ENCODE measurements at places on chromosomes 16 and 17.

GRCh38 chr16:3792472-3793012 lies 75.2 kb upstream of the TRAP1 start:
- no peak for DNase-seq

DNA sequence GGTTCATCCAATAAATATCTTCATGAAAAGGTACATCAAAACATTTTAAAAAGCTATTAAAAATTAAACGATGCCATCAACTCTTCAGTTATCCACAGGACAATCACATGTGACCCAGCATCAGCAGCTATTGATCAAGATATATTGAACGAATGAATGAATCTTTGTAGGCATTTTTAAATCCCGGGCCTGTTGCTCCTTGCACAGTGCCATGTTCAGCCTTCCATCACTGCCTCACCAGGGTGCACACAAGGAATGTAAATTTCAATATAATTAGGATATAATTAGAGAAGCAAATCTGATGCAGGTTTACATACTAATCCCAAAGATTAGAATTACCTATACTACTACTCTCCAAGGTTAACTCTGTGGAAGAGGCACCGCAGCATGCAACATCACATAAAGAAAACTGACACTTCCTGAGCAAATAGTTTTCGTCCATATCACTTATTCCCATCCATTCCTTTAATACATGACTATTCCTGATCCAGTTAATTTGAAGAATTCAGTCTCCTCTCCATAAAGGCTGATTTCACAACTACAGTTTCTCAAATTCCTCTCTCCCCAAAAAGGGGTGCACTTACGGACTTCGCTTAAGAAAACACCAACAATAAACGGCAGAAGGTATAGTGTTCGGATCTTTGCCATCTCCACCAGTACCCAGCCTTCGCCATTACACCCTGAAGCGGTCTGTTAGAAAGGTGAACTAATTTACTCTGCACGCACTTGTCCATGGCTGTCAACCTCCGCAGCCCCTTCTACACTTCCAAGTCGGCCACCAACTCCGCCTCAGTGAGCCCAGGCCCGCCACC lies 938 bp downstream of the NCOR1 start:
- DNase-seq: no peak

DNA sequence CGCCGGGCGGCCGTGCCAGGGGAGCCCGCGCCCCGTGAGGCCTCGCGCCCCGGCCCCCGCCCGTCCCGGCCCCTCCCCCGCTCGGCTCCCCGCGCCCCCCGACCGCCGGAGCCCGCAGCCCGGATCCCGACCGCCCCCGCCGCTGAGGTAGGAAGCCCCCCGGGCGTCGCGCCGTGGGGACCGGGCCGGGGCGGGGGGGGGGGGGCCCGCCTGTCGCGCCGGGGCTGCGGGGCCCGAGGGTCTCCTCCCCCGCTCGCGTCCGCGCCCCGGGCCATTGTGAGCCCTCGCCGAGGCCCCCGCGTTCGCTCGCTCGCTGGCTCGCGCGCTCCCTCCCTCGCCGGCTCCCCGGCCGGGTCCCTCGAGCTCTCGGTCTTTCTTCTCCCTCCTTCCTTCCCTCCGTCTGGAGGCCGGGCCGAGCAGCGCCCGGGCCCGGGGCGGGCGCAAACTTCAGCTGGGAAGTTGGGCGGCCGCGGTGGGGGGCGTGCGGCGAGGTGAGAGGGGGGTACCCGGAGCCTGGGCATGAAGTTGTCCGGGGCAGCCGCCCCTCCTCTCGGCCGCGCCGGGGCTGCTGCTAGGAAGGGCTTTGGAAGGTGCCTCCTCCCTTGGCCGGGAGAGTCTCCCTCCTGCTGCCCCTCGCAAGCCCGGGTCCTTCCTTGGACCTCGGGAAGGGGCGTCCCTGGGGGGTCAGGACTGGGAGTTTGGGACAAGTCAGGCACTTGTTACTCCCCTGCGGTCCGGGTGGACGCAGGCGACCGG lies 419 bp downstream of the GLIS2 start:
- no peak for DNase-seq

DNA sequence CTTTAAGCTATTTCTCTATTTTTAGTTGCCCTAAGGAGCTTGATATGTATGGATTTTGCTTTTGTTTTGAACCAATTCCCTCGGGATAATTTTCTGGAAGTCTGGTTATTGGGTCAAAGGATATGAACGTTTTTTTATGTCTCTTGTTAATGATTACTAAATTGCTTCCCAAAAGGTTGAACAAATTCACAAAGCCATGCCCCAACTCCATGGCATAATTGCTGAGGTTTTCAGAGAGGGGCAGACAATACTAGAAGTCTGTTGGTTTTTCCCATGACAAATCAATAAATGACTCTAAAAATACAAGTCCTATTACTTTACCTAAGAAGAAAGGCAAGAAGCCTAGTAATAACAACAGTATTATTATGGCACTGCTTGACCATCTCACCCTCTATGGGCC lies 11.4 kb upstream of the AKAP1 start:
- no peak for DNase-seq

GRCh38 chr17:17345294-17345597 lies 42.1 kb downstream of the NT5M start:
- DNase-seq: no peak

- no peak for DNase-seq
These were observed 13.2 kb upstream of the RNF222 start for GRCh38 chr17:8410883-8411238.

DNA sequence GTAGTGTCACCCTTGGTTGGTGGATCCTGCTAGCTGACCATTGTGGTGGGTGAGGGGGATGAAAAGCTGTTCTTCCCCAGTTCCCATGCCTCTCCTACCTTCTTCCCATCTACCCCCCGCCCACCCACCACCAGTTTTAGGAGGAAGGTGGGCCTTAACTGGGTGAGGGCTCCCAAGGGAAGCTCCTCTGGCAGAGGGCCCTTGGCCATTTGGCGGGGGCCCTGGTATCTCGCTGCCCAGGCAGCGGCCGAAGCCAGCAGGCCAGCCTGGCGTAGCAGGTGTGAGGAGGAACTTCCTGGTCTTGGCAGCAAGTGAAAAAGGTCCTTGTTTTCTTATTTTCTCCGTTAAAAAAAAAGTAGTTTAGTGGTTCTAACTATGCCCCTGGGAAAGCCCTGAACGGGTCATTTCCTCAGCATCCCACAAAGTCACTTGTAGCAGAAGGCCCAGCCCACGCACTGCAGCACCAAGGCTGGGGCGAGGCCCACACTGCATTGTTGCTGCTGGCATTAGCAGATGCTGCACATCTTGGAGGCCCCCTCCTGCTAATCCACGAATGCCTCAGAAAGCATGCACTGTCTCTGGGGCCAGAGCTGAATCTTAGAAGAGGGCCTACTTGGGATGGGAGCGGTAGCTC lies 72.5 kb downstream of the MPRIP start:
- DNase-seq: no peak

DNA sequence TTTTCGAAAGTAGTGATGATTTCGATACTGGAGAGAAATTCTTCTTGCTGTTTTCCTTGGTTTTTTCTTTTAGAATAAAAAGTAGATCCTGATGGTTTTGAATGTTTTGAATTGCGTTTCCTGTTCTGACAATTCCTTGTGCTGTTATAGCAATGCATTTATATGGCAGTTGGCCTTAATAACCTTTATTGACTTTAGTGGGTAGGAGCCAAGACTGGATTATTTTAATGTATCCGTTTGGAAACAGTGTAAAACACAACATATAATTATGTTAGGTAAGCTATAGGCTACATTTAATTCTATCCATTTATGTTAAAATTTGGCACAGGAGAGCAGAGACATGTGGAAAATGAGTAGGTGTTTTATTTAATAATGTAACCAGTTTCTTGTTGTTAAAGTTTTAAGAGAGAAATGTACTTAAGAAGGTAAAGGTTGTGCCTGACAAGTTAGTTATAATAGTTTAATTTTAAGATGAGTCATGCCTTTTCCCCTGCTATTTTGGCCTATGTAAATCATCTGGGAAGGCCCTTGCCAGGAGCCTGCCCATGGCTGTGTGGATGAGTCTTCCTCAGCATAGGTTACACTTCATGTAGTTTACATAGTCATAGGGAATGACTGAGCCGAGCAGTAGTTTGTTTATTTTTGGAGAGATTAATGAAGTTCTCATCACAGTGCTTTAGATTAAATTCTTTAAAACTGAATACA lies 189.9 kb downstream of the FTO start:
- no peak for DNase-seq

- no peak for DNase-seq
These were observed 14.2 kb upstream of the C17orf78 start for GRCh38 chr17:37361543-37361942.

DNA sequence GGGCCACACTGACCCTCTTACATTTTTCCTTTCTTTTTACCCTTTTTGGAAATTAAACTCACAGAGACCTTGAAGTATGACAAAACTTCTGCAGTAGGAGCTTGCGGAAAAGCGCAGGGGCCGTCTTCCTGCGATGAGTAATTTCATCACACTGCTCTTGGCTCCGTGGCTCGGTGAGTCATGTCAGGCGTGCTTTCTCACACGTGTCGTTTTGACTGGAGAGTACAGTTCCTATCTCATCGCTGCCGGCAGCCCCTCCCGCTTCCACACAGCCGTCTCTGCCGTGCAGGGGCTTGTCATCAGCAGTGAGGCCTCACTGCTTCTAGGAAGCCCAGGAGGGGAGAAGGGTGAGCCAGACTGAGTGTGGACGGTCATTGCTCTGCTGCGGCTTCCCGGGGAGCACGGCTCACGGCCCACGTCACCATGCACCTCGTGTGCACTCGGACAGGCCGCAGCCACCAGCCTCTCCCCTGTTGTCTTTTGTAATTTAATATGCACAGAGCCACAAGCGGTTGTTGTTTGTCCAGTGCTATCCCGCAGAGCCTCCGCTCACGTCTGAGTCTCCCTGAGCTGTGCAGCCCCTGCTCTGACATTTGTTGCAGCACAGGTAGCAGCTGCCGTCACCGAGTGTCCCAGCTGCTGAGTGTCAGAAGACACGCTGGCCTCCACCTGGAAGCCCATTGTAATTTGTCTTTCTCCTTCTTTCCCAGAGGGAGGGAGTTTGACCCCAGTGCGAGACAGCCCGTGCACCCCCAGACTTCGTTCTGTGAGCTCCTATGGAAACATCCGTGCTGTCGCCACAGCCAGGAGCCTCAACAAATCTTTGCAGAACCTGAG lies 99.4 kb upstream of the CHMP6 start:
- DNase-seq: peak; percentile 76

DNA sequence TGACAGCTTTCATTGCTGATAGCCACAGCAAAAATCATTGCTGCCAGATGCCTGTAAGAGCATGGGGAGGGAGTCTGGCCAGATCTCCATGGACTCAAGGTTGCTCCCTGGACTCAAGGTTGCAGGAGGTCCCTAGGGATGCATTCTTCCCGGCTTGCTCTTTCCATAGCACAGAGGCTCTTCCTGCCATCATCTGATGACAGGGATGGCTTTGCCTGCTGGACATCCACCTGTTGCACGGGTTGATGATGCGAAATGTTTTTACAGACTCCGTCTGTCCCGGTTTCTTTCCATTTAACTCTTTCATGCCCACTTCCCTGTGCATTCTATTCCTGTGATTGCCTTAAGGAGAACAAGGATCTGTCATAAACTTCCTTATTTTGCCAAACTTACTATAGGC lies 115.6 kb upstream of the HSBP1 start:
- DNase-seq: no peak

DNA sequence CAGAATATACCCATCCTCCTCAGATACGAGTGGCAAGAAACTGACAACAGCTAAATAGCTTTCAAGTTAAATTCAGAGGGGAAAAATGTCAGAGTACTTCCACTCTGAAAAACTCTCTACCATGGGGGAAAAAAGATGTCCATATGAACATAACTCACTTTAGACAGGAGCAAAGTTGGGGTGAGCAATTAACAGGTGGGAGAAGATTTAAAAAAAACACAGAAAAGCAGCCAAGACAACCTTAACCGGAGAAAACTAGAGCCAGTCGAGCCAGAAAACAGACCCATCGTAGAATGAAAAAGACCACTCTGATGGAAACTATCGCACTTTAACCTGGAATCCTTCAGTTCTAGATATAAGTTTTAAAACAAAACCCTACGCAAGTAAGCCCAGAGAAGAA lies 833 bp downstream of the TERF2 start:
- no peak for DNase-seq

- no peak for DNase-seq
These were observed 14.7 kb upstream of the RPTOR start for GRCh38 chr17:80529904-80530292.

DNA sequence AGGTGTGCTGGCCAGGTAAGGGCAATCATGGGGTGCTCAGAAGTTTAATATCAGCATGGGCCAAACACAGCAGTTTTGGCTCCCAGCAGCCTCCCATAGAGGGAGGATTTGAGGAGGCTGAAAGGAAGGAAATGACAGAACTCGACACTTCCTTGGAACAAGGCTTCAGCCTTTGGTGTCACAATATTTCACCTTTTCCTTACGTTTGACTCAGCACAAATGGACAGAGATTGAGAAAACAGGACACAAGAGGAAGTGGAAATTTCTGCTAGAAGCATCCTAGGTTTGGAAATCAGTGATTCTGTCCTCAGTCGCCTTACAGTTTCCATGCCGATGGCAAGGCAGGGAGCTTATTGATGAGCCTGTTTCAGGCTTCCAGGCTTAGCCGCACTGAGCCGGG lies 181.4 kb downstream of the MAF start:
- DNase-seq: no peak

DNA sequence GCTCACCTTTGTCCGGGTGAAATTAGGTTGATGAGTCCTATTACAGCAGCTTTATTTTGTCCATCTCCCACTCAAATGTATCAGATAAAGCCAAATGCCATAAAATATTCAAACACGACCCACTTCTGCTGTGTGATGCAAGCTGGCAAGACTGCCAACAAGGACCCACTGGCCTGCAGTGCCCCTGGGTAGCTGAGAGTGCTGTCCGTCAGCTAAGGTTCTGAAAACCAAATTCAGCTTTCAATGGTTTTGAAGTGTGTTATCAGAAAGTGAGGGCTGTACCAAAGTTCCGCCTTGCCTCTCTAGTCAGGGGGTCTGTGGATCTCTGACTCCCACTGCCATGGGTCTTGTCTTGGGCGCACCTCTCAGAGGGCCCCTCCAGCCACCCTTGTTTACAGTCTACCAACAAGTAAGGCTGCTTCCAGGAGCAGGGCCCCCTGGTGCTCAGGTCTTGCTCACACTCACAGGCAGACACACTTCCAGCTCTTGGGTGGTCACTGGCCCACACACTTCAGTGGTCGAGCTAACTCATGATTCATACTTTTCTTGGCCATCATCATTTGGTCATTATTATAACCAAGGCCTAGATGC lies 10.5 kb upstream of the CCDC182 start:
- DNase-seq: no peak

Data from activated CD4-positive, CD25-positive, alpha-beta regulatory T cell (primary cell).